Vagina (tissue), 2 donors: ENCODE measurements at places on chromosomes 6 and 20.

- DNase-seq = no peak
Observed at GRCh38 chr20:37726971-37727956, 33.4 kb downstream of the CTNNBL1 start.

GRCh38 chr6:148493424-148493823 is 150.8 kb downstream of the SASH1 start:
- DNase-seq = no peak

GRCh38 chr6:151024597-151024996 is 159.1 kb downstream of the MTHFD1L start:
- no peak for DNase-seq

DNA sequence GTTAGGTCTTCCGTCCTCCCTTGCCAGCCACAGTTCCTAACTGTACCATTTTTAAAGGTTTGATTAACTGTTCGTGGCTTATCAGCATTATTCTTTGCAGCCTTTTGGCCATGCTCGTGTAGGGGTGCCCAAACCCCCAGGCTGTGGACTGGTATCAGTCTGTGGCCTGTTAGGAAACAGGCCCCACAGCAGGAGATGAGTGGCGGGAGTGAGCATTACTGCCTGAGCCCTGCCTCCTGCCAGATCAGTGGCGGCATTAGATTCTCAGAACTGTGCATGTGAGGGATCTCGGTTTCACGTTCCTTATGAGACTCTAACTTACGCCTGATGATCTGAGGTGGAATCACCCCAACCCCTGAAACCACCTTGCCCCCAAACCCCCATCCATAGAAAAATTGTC is 79.3 kb downstream of the TBC1D7 start:
- no peak for DNase-seq

GRCh38 chr6:44258325-44258863 is 1.1 kb upstream of the SLC35B2 start:
- no peak for DNase-seq

DNA sequence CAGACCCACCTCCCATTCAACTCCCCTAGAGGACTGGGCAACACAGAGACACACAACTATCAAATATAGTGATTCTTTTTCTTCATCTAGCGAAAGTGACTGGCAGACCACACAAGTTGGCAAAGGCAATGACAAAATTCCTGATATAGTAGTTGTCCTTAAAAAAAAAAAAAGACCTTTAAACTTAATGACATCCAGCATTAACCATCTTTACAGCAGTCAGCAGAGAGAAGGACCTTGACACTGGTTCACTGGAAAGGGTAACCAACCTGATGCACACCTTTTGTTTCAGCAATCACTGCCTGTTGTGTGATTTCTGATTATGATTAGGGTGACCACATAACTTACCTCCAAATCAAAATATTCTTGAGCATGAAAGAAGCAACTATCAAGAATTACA is 1.7 kb upstream of the CNKSR3 start:
- no peak for DNase-seq

DNA sequence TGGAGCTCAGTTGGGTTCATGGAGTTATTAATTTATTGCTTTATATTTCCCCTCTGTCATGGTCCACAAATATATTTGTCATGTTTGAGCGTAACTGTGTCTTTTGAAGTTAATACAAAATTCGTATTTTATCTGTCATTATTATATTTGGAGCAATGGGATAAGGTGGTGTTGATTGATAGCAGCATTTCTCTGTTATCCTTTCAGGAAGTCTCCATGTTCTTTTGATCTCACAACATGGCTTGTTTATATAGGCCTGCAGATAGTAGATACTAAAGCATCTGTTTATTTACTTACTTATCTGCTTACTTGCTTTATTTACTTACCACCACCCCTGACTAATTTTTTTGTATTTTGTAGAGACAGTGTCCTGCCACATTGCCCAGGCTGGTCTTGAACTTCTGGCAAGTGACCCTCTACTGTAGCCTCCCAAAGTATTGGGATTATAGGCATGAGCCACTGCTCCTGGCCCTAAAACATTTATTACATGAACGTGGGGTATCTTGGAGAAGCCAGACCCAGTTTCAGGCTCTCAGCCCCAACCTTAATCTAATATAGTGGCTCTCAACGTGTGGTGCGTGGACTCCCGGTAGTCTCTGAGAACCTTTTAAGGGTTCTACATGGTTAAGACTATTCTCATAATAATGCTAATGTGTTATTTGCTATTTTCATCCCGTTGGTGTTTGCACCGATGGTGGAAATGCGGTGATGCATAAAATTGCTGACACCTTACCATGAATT is 104.2 kb downstream of the NCOA3 start:
- no peak for DNase-seq

GRCh38 chr6:108896111-108896661 is 48.0 kb downstream of the ARMC2 start:
- DNase-seq = no peak

- DNase-seq = no peak
Observed at GRCh38 chr20:54075322-54075721, 4.9 kb upstream of the BCAS1 start.

DNA sequence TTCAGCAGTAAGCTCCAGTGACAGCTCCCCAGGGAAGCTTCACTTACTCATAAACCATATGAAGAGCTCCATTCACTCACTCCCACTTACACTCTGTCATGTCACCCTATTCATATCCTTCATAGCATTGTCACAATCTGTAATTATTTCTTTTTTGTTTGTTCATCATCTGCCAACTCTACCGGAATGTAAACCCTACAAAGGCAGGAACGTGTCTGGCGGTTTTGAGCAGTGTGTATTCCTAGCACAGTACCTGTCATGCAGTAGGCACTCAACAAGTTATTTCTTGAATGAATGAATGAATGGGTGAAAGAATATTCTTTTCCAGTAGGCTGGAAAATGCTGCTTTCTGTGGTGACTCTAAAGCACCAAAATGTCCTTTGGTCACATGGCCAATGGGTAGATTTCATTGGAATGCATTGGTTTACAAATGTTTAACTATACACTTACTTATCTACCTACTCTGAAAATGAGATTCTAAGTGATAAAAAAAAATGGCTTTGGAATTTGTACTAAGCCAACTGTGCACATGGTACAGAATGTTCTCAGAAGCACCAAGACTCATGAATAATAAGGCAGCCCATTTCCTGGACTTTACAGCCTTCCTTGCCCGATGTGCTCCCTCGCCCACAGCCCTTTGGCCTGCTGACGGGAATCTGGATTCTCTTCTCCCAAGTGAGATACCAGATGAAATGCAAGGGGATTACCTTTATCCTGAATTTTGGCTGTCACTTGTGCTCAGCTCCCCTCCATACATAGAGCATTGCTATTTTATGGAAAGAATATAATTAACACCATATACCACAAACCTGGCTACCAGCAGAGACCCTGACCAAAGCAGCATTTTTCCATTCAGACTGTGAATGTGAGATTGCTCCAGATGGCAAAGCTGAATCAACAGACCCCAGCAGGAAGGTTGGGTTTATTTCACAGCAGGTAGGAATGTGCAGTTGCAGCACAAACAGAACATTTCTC is 273.3 kb downstream of the ALDH8A1 start:
- no peak for DNase-seq

DNA sequence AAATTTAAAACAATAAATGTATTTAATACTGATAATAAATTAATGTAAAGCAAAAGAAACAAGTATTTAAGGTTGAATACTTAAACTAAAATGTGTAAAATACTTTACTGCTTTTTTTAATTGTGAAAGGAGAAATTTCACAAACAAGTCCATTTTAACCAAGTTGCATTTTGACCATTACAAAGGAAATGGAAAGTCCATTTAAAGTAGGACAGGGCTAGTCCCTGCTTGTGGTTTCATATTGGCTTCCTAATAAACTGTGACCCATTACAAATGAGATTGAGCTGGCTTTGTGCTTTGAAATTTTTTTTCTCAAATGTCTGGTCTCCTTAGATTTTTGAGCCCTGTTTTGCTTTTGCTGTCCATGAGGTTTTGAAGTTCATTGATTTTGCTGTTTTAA is 527.6 kb downstream of the MAFB start:
- no peak for DNase-seq

DNA sequence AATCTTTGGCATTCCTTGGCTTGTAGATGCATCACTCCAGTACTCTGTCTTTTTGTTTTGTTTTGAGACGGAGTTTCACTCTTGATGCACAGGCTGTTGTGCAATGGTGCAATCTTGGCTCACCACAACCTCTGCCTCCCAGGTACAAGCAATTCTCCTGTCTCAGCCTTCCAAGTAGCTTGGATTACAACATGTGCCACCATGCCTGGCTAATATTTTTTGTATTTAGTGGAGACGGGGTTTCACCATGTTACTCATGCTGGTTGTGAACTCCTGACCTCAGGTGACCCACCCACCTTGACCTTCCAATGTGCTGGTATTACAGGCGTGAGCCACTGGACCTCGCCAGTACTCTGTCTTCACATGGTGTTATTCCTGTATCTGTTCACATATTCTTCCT is 35.8 kb upstream of the LGSN start:
- DNase-seq = no peak

DNA sequence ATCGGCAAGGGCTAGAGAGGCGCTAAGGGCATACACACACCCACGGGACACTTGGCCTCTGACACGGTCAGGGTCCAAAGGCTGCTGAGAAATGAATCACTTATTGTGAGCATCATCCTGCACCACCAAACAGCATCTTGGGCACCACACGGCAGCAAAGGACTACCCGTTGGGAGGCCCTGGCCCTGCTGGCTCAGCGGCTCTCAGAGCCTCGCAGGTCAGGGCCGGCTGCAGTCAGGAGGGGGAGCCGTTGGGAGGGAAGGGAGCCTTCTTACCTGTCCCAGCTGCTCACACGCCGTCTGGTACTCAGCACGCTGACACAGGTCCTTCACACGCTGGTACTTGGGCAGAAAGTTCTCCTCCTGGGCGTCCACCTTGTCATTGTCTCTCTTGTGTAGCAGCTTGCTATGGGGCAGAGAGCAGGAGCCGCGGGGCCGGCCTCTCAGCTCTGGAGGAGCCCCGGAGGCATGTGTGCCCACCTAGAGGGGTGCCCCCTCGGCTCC is 109.0 kb downstream of the SULF2 start:
- no peak for DNase-seq

DNA sequence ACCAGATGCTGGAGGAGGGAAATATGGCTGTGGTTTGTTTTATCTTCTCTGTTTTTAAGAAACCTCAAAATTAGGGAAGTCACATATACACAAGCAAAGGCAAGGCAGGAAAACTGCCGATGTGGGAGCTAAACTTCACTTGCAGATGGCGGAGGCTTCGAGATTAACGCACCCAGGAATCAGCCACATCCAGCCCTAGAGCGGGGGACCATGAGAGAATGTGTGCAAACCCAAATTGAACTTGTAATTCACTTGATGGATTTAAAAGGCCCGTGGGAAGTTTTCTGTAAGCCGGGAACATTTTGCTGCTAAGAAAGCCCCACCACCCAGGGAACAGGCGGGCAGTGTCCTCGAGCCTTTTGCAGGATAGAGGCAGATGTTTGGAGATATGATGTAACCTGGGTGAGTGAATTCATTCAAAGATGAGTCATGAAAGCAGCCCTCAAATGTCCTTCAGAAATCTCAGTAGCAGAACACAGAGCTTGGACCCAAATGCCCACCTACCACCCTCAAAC is 39.9 kb downstream of the PREX1 start:
- DNase-seq = no peak

DNA sequence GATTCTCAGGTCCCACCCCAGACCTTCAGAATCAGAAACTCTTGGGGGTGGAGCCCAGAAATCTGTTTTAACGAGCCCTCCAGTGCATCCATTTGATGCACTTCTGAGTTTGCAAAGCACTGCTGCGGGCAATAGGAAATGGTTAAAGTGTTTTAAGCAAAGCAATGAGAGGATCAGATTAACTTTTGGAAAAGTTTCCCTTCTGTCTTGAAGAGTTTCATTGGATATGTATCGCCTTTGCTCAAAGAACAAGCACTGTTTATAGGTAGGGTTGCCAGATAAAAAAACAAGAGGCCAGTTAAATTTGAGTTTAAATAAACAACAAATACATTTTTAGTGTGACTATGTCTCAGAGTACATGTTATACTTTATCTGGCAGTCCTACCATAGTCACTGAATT is 226.0 kb downstream of the BMP7 start:
- DNase-seq = no peak

- no peak for DNase-seq
Observed at GRCh38 chr6:112342511-112342910, 4.6 kb upstream of the RFPL4B start.

GRCh38 chr20:52105442-52106422 is 85.8 kb downstream of the ZFP64 start:
- no peak for DNase-seq

DNA sequence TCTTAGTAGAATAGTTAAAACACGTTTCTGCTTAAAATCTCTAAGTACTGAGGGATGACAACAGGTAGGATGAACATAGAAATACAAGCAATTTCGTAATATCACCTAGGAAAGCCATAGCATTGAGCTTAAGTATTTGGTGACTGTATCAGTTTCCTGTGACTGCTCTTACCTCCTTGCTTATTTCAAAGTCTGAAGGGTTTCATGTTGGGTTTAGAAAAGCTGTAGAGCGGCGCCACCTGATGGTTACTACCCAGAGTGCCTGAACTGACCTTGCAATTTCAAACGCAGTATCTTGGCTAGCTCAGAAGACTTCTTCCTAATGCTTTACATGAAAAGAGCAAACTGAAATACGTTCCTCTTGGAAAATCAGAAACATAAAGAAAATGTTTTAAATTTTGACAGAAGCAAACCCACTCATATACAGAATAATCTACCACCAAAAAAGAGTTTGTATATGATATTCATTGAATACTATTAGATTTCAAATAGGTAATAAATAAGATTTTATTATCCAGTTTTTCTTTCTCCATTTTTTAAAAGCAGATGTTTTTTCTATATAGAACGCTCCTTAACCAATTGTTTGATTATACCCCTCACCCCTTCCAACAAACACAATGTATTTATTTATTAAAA is 82.3 kb upstream of the RIPOR2 start:
- no peak for DNase-seq

- no peak for DNase-seq
Observed at GRCh38 chr6:154520280-154520679, 9.8 kb upstream of the CNKSR3 start.

DNA sequence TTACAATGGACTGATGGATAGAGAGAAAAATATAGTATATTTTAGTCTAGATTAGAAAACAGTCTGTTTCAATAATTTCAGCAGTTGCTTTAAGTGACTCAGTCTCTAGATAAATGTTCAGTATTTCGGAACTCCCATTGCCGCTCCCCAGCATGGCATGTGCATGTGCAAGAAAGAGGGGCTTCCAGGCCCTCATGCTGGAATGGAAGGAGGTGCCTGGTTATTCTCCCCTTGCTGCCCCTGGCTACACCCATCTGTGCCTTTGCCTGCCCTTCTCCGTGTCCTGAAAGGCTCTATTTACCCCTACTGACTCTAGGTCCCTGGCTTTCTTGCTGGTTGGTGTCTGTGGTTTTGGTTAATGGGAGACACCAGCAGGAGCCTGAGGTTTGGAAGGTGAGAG is 115.7 kb upstream of the IFNGR1 start:
- no peak for DNase-seq

GRCh38 chr6:110399219-110400071 is 15.9 kb downstream of the DDO start:
- no peak for DNase-seq

- DNase-seq = no peak
Observed at GRCh38 chr20:47265214-47265613, 91.3 kb downstream of the ZMYND8 start.

GRCh38 chr6:99344289-99344688 is 5.2 kb downstream of the FAXC start:
- DNase-seq = no peak

GRCh38 chr6:20947977-20948376 is 413.7 kb downstream of the CDKAL1 start:
- DNase-seq = no peak
